ENCODE measurements at places on chromosomes 1 and 21.

- no peak for DNase-seq
Measured at GRCh38 chr1:112057736-112058135, 68.3 kb upstream of the KCND3 start.

- no peak for DNase-seq
Measured at GRCh38 chr1:57162607-57163261, 196.9 kb upstream of the C8B start.

GRCh38 chr1:243729956-243730355 is 120.1 kb downstream of the AKT3 start:
- DNase-seq, result no peak

GRCh38 chr1:162113419-162113818 is 43.9 kb downstream of the NOS1AP start:
- no peak for DNase-seq

DNA sequence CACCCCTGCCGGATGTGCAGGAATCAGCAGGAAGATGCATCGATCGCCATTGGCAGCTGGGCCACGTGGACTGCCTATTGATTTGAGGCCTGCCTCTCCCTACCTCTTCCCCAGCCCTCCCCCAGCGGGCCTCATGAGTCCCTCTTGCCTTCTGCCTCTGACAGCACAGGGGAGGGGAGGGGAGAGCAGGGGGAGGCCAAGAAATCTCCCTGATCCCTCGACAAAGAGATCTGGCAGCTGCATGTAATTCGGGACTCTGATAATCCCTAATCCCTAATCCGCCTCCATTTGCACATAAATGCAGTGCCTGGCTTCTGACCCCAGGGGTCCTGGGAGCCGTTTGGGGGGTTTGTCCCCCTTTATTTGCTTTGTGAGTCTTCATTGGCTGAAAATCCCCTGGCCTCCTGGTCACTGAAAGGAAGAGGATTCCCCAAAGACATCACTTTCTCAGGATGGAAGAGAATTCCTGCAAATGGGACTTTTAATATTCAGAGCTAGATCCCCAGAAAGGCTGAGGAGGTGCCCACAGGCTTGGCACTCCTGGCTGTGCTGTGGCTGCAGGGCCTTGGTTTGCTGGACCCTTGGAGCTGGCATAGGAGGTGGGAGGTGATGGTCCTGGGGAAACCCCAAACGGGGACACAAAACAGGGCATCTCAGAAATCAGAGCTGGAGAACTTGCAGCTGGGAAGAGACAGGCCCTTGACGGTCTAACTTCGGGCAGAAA is 239.4 kb upstream of the POU3F1 start:
- no peak for DNase-seq

All from stimulated activated CD8-positive, alpha-beta memory T cell treated with anti-CD3 and anti-CD28 coated beads, Interleukin-15, amount 100 ng/mL, for 4 hours (primary cell).